Hepatocyte (in vitro differentiated cells): ENCODE measurements at places on chromosomes 3 and 15.

DNA sequence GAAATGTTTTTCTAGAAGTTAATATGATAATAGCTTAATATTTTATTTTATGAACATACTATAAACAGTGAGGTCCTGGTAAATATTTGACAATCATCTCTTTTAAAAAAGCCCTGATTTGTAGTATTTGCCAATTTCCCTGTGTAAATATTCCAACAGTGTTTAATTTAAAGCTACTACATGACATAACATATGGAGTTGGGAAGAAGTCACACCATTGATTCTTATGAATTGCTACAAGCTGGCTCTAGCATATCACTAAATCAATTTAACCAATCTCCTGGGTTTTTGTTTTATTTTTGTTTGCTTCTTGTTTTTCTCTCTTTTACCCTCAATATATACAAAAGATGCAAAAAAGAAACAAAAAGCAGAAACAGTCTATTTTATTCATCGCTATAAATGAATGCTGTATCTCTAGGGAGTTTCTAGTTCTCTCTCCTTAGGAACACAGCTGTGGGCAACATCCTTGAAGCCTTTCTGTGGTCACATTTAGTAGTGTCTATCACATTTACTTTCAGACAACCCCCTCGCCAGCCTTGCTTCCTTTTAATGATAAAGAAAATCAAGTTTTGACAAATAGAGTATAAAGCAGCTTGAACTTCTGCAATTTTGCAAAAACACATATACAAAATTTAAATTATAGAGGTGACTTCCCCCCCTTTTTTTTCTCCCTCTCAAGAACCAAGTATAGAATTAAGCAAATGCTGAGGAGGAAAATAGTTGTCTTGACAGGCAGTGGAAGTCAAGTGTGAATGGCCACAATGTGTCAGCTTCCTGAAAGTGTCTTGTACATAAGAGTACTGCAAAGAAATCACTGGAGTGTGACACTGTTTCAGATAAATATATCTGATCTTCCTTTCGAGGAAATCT, 21.4 kb downstream of the CCR1 start:
- no peak for DNase-seq

DNA sequence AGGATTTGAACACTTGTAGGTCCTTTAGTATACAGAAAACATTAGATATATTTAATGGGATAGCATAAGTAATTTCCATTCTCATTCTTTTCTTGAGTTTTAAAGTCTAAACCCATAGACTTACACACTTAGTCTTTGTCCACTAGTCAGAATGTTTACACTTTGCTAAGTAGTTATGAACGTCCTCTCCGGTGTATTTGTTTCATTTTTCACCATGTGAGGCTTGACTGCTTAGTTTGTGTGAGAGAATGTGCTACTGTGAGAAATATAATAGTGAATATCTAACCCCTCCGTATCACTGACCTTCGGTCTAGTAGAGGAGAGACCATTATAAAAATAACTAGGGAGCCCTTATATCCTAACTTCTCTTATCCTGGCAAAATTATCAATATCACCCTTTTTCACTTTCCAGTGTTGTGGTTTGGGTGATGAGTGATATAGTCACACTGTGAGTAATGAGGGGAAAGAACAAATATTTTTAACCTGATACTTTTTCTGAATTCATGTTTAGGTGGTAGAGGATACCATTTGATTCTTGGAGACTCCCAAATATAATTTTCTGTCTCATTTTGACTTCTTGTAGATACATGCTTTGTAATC, 122.4 kb downstream of the UBE2E2 start:
- no peak for DNase-seq

DNA sequence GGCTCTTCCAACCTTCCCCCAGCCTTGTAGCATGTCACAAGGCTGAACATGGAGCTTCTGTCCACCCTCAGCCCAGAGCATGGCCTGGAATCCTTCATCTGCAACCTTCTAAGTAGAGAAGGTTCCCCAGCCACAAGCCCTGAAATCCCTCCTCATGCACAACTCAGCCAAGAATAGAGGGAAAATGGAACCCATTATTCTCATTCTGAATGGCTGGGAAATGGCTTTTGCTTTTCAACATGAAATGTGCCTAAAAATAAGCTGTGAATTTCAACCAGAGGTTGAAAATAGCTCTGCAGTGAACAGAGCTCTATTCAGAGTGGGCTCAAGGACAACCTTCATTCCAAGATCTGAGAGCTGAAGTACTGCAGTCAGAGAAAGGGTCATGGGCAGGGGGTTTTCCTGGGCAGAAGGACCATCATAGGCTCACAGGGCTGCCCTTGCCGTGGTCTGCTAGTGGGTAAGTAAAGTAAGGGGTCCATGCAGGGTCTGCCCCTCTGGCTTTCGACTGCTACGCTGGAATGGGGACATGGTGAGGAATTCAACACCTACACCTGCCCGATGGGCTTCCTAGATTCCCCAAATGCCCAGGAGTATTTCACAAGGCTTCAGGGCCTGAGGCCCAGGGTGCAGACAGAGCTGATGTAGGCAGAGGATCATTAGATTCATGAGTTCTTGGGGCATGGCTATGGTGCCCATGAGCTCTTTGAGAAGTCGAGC, 35.9 kb downstream of the POC1A start:
- no peak for DNase-seq

- no peak for DNase-seq
Observed at GRCh38 chr3:111919370-111920065, 59.3 kb upstream of the ABHD10 start.

GRCh38 chr3:1135194-1135593, 42.4 kb downstream of the CNTN6 start:
- DNase-seq: no peak

DNA sequence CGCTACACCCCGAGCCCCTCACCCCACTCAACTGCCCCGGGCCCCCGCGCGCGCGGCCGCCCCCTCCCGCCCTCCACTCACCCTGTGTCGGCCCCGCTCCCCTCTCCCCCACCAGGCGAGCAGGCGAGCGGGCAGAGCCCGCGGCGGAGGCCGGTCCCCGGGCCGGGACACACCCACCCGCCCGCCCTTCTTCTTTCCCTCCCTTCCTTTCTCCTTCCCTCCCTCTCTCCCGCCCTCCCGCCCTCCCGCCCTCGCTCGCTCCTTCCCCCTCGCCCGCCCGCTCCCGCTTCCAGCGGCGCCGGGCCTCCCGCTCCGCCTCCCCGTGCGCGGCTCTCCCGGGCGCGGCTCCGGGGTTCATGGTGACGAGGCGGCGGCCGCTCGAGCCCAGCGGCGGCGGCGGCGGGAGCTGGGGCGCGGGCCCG, at the start of gene CTDSPL:
TSS of gene CTDSPL (plus strand) at position 261 of the 422 bp plus-strand sequence. CDS start 320 bp downstream, outside the sequence.
- DNase-seq: peak; percentile 83

GRCh38 chr3:34929036-34929435, 710.3 kb upstream of the ARPP21 start:
- peak; percentile 3 for DNase-seq

- no peak for DNase-seq
Observed at GRCh38 chr3:182083112-182083511, 371.4 kb downstream of the SOX2 start.

GRCh38 chr15:40714144-40714543, 19.2 kb downstream of the RAD51 start:
- no peak for DNase-seq

DNA sequence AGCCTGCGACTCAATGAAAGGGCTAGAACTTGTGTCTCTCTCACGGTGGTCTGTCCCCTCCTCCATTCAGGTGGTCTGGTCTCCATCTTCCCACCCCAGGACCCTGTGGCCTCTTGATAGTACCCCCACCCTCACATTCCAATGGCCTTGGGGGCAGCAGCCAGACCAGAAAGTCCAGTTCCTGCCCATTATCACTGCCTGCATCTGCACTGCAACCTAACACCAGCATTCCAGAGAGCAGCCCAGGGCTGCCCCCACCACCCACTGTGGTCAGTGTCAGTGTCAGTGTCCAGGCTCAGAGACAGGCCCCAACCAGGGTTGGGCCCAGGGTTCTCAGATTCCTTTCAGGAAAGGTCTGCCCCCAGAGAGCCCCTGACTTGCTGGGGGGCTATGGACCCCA, 12.6 kb downstream of the IGDCC3 start:
- no peak for DNase-seq

- DNase-seq: no peak
Observed at GRCh38 chr3:184761075-184761841, 49.4 kb upstream of the MAGEF1 start.

- DNase-seq: no peak
Observed at GRCh38 chr3:53501178-53501577, 6.8 kb downstream of the CACNA1D start.

GRCh38 chr3:188053036-188053340, 101.0 kb upstream of the LPP start:
- no peak for DNase-seq

DNA sequence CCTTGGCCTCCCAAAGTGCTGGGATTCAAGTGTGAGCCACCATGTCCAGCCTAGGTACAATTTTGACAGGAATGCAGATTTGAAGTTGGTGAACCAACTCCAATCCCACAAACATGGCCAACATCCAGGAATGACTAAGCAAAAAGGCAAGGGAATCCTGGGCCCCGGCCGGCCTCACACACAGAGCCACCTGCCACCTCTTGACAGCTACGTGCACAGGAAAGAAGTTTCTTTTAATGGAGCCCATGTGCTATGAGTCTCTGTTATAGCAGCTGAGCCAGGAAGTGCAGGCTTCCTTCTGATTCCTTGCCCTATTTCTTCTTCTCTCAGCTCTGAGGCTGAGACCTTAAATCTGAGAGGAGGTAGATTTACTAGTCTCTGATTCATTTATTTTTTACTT, 8.8 kb downstream of the TMEM40 start:
- no peak for DNase-seq

DNA sequence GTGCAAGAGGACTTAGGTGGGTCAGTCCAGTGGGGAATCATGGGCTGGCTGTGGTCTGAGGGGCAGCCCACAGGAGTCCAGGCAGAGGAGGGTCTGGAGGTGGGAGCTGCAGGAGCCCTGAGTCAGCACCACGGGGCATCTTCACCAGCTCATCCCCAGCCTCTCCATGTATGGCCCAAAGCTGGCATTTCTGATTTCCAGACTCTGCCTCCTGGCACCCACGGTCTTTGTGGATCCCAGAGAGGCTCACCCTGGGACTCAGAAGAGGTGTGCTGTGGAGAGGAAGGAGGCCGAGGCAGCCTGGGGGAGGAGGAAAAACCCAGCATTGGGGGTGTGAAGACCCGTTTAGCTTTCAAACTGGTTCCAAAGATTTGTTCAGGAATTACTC, 64.5 kb upstream of the KLF13 start:
- no peak for DNase-seq

- no peak for DNase-seq
Observed at GRCh38 chr3:150577855-150578254, 25.3 kb upstream of the SELENOT start.

DNA sequence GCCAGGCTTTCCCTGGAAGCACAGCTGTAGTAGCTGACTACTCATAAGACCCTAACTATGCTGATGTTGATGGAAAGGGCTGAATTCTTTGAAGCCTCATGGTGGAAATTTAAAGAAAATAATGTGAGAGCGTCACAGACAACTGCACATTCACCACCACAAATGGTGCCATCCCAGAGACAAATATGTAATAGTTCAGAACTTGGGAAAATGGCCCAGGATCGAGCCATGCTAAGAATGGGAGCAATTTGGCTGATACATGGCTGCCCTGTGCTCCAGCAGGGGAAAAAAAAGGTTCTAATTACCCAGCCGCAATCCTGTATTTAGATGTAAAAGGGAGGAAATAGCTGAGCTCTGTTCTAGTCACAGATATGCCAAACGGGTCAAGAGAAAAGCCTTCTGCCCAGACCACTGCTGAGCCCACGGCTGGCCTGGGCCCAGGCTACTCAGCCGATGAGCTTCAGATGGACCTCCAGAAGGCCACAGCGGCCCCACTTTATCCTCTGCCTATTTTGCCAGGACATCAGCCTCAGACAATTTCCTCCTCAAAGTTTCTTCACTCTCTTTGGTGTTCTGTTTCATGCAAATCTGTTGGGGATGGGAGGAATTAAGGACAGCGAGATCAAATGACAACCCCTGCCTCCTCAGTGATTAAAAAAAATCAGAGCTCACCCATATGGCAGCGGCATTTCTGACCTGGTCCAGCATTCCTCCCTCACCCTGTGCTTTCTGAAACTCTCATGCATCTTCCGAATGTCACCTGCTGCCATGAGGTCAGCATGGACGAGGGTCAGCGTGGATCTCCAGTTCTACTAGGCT, 54.5 kb upstream of the MEX3B start:
- no peak for DNase-seq

DNA sequence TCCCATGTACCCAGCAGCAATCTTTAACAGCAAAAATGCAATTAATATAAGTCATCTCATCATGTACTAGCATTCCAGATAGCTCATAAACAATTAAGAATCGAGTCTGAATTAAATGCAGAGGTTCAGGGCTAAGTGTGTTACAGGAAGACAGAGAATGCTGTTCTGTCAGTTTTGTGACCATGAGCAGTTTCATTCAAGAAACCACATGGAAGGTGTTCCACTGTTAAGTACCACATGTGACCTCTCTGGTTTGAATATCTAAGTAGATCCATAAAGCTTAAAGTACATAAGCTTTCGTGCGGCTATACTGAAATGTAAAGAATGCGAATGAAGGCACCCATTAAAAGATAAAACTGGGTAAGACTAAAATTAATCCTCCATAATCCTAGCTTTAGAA, 272.3 kb downstream of the IL5RA start:
- no peak for DNase-seq

- DNase-seq: peak; percentile 63
Observed at GRCh38 chr15:65870889-65871533, 1.7 kb downstream of the RAB11A start.

- no peak for DNase-seq
Observed at GRCh38 chr3:131690800-131691199, 188.0 kb upstream of the MRPL3 start.

- no peak for DNase-seq
Observed at GRCh38 chr3:133713347-133713746, 32.8 kb upstream of the TF start.

DNA sequence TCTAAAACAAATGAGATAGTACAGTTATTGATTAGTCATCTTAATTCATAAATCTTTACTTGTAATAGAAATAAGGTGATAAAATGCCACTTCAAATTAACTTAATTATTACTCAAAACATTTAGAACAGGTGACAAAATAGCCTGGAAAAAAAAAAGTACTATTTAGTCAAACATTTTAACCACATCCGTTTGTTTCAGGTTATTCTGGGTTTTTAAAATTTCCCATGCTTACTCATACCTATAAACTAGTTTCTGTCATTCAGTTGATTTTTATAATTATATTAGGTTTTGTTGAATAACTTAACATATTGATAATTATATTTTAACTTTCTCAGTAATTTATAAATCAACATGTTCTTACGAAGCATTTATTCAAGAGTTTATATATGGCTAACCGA, 483.0 kb downstream of the ROBO1 start:
- no peak for DNase-seq

DNA sequence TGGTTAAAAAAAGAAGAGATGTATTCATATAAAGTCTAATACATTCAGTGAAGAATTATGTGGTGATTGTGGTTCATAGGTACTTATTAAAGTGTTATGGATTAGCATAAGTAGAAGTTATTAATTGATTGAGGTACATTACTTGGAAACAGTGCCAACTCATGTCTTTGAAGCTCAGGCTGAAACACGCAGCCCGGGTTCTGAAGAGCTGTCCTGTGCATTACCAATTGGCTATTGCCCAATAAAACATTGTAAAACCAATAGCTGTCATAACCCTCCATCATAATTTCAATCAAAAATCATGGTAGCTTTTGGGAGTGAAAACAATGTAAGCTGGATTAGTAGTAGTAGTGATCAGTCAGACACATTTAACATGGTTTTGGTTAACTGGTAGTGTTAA, 560.1 kb downstream of the MCTP2 start:
- DNase-seq: no peak

- DNase-seq: no peak
Observed at GRCh38 chr3:29901097-29901496, 620.2 kb downstream of the RBMS3 start.

GRCh38 chr3:128060473-128061381, 8.5 kb downstream of the SEC61A1 start:
- no peak for DNase-seq

GRCh38 chr3:42547401-42547945, 34.3 kb downstream of the SEC22C start:
- DNase-seq: peak; percentile 82
